Stimulated activated CD8-positive, alpha-beta memory T cell treated with anti-CD3 and anti-CD28 coated beads, Interleukin-15, amount 100 ng/mL, for 24 hours (primary cell): ENCODE measurements at places on chromosomes 4 and X.

GRCh38 chr4:7428261-7429068 lies 6.3 kb downstream of the PSAPL1 start:
- no peak for DNase-seq

DNA sequence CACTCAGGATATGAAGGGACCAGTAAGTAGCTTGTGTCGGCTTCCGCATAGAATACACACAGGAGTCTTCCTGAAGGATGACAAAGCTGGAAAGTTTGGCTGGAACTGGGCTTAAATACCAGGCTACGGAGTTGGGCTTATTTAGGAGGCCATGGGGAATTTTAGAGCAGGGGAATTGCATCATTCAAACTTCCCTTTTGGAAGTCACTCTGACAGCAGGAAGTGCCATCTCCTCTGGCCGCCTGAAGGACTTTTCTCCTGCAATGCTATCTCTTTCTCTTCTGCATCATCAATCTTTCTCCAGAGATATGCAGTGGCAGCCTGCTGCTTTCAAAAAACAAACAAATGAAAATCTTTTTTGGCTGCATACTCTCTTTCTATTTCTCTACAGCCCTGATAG lies 48.4 kb upstream of the PAK3 start:
- no peak for DNase-seq

DNA sequence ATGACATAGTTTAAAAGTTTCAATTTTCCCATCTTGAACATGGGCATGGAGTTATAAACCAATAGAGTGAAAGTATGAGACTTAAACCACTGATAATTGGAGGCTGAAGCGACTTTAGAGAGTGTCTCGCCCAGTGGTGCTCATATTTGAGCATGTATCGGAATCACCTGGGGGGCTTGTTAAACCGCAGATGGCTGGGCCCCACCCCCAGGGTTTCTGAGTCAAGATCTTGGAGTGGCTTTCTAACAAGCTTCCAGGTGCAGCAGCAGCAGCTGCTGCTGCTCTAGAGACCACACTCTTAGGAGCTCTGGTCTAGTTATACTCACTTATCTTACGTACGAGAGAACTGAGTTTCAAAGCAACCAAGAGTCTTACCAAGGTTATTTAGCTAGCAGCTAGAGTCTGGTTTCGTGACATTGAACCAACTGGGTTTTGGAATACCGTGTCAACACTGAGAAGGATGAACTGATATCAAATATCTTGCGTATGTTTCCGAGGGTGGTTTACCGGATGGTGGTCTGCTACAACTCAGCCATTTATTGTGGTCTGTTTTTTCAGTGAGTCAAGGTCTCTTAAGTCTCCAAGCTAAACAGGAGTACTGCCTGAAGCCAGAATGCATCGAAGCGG lies 5.9 kb downstream of the PHEX start:
- DNase-seq = no peak

GRCh38 chrX:36898301-36898700 lies 109.9 kb upstream of the FAM47C start:
- no peak for DNase-seq

DNA sequence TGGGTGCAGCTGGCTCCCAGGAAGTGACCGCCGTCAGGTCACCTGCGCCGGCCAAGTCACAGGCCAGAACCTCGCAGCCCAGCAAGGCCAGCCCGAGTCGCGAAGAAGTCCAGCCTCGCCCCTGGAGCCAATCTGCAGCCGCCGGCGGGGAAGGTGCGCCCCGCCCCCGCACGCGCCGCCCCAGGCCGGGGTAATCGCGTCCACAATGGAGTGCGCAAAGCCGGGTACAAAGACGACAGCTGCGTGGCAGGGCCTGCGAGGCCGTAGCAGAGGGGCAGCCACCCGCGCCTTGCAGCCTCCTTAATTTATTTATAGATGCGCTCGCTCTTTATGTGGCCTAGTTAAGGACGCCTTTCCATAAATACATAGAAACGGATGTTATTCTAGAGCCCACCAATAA lies 139.4 kb upstream of the CPEB2 start:
- DNase-seq = no peak

DNA sequence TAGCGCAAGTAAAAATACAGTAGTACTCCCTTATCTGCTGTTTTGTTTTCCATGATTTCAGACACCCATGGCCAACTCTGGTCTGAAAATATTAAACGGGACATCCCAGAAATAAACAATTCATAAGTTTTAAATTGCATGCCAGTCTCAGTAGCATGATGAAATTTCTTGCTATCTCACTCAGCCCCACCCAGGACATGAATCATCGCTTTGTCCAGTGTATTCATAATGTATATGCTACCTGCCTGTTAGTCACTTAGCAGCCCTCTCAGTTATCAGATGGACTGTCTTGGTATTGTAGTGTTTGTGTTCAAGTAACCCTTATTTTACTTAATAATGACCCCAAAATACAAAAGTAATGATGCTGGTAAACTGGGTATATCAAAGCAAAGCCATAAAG lies 158.2 kb upstream of the DDIT4L start:
- DNase-seq = no peak

DNA sequence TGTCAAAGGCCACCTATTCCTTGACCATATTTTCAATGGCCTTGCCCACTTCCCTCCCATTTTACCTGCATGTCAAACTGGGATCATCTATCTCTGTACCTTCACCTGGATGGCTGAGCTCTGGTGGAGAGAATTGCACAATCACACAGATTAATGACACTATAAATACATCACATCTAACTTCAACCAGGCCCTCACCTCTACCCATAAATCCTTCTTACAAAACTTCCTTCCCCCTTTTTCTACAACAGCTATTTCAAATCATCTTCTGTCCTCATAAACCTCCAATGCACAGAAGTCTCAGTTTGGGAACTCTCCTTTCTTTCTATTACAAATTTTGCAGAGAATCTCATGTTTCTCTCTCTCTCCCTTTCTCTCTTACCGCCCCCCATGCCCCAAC lies 9.2 kb downstream of the PALLD start:
- no peak for DNase-seq

- no peak for DNase-seq
These were observed 163.9 kb downstream of the SLC7A11 start for GRCh38 chr4:138078253-138078652.

- no peak for DNase-seq
These were observed 159.8 kb upstream of the CXCL13 start for GRCh38 chr4:77445823-77446222.

DNA sequence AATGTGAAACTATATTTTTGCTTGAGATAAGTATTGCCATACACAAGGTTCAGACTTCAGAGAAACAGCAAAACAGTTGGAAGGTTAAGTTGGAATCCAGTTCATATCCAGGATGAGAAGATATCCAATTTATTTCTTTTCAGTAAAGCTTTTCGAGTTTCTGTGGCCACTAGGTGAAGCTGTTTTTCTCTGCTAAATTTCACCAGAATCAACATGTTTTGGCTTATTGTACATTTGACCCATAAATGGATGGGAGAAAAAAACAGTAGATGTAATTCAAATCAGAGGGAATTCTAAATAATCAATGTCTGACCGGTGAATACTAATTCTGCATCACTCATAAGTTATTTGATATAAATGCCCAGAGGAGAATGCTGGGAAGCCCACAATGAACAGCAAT lies 9.1 kb upstream of the METTL14 start:
- no peak for DNase-seq

DNA sequence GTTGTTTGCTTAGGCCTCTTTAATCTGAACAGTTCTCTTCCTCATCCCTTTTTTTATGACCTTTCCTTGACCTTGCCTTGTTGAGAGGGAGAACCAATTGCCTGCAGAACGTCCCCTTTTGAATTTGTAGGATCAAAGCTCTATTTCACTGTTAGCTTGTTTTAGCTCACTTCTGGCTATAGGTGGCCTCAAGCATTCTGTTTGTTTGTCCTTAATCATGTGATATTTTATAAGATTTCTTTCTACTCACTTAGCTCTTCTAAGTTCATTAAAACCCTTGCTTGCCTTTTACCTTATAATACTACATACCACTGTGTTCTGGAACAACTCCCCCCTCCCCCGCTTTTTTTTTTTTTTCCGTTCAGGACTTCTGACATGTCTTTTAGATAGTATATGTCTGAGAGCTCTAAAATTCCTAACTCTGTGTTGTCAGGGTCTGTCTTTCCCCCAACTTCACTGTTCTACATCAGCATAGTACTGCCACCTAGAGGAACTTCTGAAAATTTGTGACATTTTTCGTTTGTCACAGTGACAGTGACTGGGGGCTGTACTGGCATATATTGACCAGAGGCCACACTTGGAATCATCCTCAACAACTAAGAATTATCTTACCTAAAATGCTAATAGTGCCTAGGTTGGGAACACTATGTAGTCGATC lies 128.5 kb downstream of the LARP7 start:
- DNase-seq = no peak

DNA sequence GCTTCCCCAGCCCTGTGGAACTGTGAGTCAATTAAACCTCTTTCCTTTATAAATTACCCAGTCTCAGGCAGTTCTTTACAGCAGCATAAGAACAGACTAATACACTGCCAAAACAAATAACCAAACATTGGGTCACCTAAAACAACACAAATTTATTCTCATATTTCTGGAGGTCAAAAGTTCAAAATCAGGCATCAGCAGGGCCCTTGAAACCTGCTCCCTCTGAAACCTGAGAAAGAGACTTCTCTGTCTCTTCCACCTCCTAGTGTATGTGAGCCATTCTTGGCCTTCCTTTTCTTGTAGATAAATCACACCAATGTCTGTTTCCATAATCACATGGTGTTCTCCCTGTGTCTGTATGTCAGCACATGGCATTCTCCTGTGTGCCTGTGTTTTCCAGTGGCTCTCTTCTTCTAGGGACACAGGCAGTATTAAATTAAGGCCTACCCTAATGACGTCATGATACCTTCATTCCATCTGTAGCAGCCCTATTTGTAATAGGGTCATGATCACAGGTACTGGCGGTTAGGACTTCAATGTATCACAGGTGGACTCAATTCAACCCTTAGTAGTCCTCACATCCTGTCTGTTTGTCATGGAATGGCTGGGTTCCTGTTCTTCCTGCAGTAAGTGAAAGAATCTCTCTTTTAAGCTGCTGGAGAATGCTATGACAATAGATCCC lies 147.3 kb upstream of the CLNK start:
- no peak for DNase-seq

GRCh38 chr4:10861036-10861435 lies 176.5 kb upstream of the CLNK start:
- DNase-seq = no peak

DNA sequence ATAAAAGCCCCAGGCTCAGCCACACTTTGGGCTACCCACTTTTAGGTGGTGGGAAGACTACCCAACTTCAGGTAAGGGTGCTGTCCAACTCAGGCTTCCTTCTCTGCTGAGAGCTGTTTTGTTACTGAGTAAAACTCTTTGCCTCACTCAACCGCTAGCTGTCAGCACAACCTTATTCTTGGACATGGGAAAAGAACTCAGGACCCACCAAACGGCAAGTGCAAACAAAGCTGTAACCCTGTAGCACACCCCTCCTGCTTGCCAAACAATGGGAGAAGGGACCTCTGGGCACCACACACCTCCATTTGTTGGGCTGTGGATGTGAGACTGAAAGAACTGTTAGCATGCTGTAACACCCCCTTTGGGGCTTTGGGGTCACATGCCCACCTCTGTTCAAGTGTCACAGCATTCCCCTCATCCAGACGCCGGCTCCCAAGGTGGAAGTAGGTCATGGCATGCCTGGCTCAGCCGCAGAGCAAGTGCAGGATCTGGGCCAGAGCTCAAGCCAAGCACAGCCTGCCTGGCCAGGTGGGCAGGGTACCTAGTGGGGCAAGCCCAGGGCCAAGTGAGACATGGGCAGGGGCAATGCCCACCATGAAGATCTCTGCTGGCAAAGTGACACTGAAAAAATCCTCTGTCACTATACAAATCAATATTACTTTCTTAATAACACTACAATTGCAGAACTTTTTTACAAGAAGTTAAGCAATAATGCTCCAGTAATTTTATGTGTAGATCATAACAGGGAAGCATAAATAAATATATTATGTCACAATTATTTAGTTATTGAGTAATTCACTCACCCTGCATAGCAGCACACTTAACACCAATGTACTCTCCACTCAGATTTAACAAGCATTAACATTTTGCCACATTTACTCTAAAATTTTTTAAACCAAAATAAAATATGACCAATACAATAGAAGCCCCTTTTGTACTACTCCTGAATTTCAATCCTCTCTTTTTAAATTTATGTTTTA lies 107.2 kb downstream of the TBCK start:
- DNase-seq = no peak

DNA sequence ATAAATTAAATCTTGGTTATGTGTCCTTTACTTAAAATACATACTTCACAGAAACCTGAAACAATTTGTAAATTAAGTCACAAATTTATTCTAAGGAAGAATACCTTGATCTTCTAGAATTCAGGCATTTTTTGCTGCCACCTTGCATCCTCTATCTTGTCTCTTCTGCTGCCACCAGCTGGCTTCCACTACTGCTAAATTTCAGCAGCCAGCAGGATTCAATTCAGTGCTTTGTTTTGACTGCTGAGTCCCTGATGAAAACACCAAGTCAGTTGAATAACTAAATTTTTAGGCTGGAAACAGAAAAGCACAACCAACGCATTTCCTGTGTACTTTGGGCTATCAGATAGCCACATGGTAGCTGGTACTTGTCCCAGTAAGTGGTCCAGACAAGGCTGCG lies 2.4 kb upstream of the MBTPS2 start:
- no peak for DNase-seq

DNA sequence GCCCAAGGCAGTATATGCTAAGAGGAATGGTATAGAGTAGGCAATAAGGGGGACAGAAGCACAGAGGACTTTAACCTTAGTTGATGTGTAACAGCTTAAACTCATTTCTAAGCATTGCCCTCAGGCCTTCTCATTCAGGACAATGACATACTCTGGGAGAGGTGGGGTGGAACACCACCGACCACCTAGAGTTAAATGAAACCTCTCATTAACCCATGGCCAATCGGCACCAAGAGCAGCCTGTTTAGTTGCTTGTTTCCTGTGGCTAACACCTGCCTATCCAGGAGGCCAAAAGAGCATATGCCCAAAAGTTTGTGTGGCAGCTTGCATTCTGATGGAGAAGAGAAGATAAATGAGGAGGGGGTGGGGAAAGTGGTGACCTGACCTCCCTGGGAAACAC lies 88.7 kb upstream of the PLAC1 start:
- DNase-seq = no peak

DNA sequence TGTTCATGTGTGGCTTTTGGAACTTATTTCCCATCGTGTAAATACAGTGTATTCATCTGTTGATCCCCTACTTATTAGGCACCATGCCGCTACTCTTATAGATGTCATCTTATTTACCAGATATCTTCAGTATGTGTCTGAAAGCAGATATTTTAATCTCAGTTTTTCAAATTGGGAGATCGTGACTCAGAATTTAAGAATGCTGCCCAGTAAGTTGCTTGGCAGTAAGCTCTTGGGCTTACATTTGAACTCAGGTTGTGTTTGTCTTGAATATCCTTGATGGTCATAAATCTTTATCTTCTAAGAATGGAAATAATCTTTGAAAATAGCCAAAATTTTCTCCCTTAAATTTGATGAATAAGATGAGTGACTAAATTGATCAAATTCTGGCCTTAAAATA lies 45.9 kb upstream of the RPA4 start:
- DNase-seq = no peak

DNA sequence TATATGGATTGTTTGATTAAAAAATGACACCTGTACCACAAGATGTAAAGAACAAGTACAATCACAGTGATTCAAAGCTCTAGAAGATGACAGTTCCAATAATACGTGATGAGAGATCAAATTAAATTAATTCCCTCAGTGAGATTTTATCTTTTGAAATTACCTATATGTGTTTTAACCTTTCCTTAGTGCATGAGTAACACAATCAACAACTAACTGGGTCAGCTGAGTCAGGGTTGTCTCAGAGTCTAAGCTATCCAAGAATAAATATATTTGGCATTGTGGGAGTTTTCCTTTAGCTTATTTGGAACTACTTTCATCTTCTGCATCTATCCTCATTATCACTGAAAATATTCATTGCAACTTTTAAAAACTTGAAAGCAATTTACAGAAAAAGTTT lies 162.8 kb downstream of the WDFY3 start:
- DNase-seq = no peak
